ENCODE measurements at places on chromosomes 5 and 9. TPM values are rescaled to one million over a fixed set of nuclear protein-coding genes. Genes with fewer than 3 reads are reported as not detected.

GRCh38 chr5:42950456-42951292 is 89.4 kb downstream of the ANXA2R start:
- H3K4me3 ChIP-seq = peak overlapping the region; percentile 67
- peak overlapping the region; percentile 79 for H3K27ac ChIP-seq
- DNase-seq = peak; percentile 76
- H3K27me3 ChIP-seq = peaks cover 72% of the 10 kb centered on the region
- peaks cover 7% of the 10 kb centered on the region for H3K4me1 ChIP-seq

- peaks cover 5% of the 10 kb centered on the region for H3K27me3 ChIP-seq
- H3K4me3 ChIP-seq = no peak overlapping the region
- H3K27ac ChIP-seq = no peak overlapping the region
- peak; percentile 65 for DNase-seq
- H3K36me3 ChIP-seq = no peaks in the 10 kb centered on the region
Measured at GRCh38 chr5:163564321-163564938, 59.0 kb downstream of the MAT2B start.

- H3K27me3 ChIP-seq = no peaks in the 10 kb centered on the region
- H3K4me1 ChIP-seq = no peaks in the 10 kb centered on the region
- no peak for DNase-seq
Measured at GRCh38 chr9:18250053-18250452, 223.9 kb upstream of the ADAMTSL1 start.

DNA sequence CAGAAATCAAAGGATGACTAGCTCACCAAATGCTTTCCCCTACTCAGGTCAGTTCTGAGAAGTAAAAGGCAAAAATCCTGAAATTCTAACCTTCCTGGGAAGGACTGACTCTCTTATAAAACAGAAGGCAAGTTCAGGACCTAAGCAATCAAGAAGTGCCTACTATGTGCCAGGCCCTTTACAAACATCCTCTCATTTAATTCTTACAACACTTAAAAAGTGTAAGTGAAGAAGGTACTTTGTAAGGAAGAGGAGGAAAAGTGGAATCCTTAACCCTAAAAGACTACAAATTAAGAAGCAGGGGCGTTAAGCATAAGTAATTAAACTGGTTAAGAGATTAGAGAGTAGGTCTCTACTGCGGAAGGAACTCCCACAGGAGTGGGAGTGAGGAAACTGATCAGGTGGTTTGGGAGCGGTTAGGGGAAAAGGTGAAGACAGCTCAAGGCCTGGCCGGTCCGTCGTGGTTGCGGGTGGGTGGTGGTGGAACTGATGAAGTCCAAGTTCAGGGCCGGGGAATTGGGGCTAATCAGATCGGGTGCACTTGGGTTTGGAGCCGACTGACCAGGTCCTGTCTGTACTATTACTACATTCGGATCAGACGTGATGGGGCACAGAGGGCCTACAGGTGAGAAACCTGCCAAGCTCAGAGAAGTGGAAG is 839 bp downstream of the MED27 start:
- H3K27me3 ChIP-seq = no peaks in the 10 kb centered on the region
- DNase-seq = no peak
- no peak overlapping the region for H3K27ac ChIP-seq
- peak overlapping the region; percentile 98 for H3K4me3 ChIP-seq
- peaks cover 12% of the 10 kb centered on the region for H3K36me3 ChIP-seq
- peaks cover 11% of the 10 kb centered on the region for H3K4me1 ChIP-seq

DNA sequence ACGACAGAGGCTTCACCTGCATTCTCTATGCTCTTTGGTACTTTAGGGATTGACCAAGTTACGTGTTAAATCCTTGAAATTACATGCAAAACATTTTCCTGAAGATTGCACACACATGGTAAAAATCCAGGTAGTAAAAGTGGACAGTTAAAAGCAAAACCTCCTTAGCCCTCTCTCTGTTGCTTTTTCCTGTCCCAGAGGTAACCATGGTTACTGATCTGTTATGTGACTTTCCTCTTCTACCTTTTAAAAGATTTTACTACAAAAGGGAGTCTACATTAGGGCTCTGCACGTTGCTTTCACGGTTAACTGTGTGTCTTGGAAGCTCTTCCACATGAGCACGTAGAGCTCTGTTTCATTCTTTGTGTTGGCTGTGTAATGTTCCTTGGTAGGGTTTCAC is 97.0 kb downstream of the PPARGC1B start:
- no peak for DNase-seq
- H3K27ac ChIP-seq = no peak overlapping the region
- no peaks in the 10 kb centered on the region for H3K27me3 ChIP-seq
- H3K36me3 ChIP-seq = no peaks in the 10 kb centered on the region

DNA sequence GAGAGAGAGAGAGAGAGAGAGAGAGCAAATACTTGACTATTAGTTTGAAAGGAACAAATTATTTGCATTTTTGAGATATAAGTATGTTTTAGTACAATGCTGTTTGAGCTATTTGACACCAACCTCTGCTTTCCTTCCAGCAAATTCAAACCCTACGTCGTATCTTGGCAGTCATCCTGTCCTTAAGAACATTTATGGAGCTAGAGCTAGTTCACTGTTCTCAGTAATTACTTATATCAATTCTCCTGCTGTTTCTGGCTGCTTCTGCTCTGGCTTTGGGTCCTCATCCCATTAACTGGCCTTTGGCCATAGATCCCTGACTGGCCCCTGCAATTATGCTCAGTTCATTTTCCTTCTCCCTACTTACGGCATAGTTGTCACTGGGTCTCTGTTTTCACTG is 19.9 kb upstream of the ERAP2 start:
- no peaks in the 10 kb centered on the region for H3K36me3 ChIP-seq
- no peak overlapping the region for H3K4me3 ChIP-seq
- H3K27ac ChIP-seq = no peak overlapping the region
- H3K27me3 ChIP-seq = no peaks in the 10 kb centered on the region

DNA sequence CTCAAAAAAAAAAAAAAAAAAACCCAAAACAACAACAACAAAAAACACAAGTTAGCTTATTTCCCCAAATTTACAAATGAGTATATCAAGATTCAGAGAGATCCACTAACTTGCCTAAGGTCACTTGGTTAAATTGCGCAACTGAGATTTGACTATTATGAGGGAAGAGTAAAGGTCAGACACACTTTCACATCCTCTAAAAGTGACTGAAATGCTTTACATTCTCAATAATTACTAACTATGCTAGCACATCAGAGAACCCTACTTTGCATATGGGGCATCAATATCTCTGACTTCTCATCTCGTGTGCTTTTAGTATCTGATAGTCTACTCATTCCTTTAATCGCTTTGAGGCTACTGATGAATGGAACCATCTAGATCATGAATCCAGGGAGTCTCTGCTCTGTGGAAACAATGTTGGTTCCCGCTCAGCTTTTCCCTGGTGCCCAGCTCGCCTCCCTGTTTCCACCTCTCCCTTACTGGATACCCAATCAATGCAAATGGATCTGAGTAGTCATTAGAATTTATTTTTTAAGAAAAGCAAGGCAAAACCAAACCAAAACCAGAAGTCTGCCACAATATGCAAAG is 182.1 kb upstream of the TRIM32 start:
- H3K27ac ChIP-seq = no peak overlapping the region
- H3K27me3 ChIP-seq = no peaks in the 10 kb centered on the region
- no peak for DNase-seq
- no peaks in the 10 kb centered on the region for H3K36me3 ChIP-seq
- H3K4me1 ChIP-seq = peaks cover 5% of the 10 kb centered on the region

GRCh38 chr9:131769361-131769760 is 29.5 kb upstream of the RAPGEF1 start:
- H3K4me3 ChIP-seq = no peak overlapping the region
- no peak for DNase-seq
- H3K36me3 ChIP-seq = no peaks in the 10 kb centered on the region
- no peaks in the 10 kb centered on the region for H3K4me1 ChIP-seq
- no peaks in the 10 kb centered on the region for H3K27me3 ChIP-seq

DNA sequence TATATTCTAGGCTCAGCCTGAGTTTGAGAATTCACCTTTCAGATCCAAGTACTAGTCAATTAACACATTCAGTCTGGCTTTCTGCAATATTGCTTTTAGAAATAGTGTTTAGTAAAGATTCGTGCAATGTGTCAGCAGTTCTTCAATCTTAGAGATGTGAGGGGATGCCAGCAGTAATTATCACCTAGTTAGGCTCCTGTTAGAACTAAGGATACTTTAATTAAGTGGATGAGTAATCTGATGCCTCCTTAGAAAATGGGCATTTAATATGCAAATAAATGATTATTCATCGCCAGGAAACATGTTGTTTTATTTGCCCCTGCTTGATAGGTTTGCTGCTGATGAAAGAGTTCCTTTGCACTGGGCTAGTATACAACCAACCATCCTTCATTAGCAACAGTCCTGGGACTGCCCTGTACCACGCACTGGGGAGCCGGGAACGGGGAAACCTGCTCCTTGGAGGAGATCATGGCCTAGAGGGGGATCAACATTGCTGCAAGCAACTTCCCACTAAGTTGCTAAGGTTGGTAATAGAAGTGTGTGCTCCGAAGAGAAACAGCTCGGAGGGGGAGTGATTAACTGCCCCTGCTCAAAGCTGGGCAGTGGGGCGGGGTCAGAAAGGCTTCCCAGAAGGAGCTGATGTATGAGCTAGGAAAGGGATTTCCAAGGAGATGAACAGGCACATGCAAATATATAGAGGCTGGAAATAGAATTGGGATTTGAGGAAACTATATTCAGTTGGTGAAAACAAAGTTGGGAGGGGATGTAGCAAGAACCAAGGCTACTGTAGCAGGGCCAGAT is 231.8 kb downstream of the DRD1 start:
- H3K36me3 ChIP-seq = no peaks in the 10 kb centered on the region
- no peaks in the 10 kb centered on the region for H3K27me3 ChIP-seq
- DNase-seq = no peak
- no peaks in the 10 kb centered on the region for H3K4me1 ChIP-seq

- H3K27me3 ChIP-seq = no peaks in the 10 kb centered on the region
- H3K4me1 ChIP-seq = no peaks in the 10 kb centered on the region
- H3K27ac ChIP-seq = no peak overlapping the region
Measured at GRCh38 chr5:88727705-88728313, 155.2 kb downstream of the MEF2C start.

GRCh38 chr9:19677924-19678323 is 110.9 kb downstream of the SLC24A2 start:
- H3K4me1 ChIP-seq = no peaks in the 10 kb centered on the region
- H3K27me3 ChIP-seq = no peaks in the 10 kb centered on the region
- no peaks in the 10 kb centered on the region for H3K36me3 ChIP-seq
- no peak for DNase-seq

- H3K27ac ChIP-seq = no peak overlapping the region
- H3K36me3 ChIP-seq = no peaks in the 10 kb centered on the region
- H3K4me3 ChIP-seq = no peak overlapping the region
- H3K27me3 ChIP-seq = no peaks in the 10 kb centered on the region
- H3K4me1 ChIP-seq = no peaks in the 10 kb centered on the region
- DNase-seq = no peak
Measured at GRCh38 chr5:143219696-143220095, 183.8 kb downstream of the NR3C1 start.

GRCh38 chr9:97779608-97780007 is 73.4 kb upstream of the FOXE1 start:
- H3K36me3 ChIP-seq = no peaks in the 10 kb centered on the region
- H3K4me3 ChIP-seq = no peak overlapping the region
- DNase-seq = no peak
- no peaks in the 10 kb centered on the region for H3K4me1 ChIP-seq
- H3K27ac ChIP-seq = no peak overlapping the region
- peaks cover 2% of the 10 kb centered on the region for H3K27me3 ChIP-seq

GRCh38 chr5:128641861-128642260 is 103.8 kb upstream of the FBN2 start:
- no peak overlapping the region for H3K4me3 ChIP-seq
- H3K36me3 ChIP-seq = no peaks in the 10 kb centered on the region
- H3K4me1 ChIP-seq = no peaks in the 10 kb centered on the region
- no peak for DNase-seq

GRCh38 chr9:72871685-72872084 is 81.2 kb downstream of the ALDH1A1 start:
- no peak overlapping the region for H3K27ac ChIP-seq
- no peak overlapping the region for H3K4me3 ChIP-seq
- peaks cover 6% of the 10 kb centered on the region for H3K4me1 ChIP-seq
- H3K27me3 ChIP-seq = no peaks in the 10 kb centered on the region
- DNase-seq = peak; percentile 19
- H3K36me3 ChIP-seq = no peaks in the 10 kb centered on the region

GRCh38 chr5:169583101-169583423 is 511 bp upstream of the SPDL1 start:
- DNase-seq = no peak
- no peaks in the 10 kb centered on the region for H3K36me3 ChIP-seq
- H3K4me1 ChIP-seq = no peaks in the 10 kb centered on the region
- no peaks in the 10 kb centered on the region for H3K27me3 ChIP-seq
- peak overlapping the region; percentile 80 for H3K4me3 ChIP-seq

DNA sequence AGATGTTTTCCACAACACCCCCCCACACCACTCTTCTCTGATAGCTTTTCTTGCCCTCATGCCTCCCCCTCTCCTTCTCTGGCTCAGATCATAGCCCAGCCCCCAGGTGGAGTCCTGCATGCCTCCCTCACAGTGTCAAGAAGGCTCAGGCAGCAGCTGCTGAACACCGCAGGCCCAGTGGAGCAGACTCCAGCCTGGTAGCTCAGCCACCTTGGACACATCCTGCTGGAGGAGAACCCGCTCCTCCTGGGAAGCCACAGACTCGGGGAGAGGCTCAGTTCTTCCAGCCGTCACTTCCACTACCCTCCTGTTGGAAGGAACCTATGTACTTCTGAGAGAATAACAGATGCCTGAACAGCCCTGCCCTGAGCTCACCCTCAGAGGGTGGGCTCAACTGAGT is 143.4 kb downstream of the SPOCK1 start:
- no peaks in the 10 kb centered on the region for H3K4me1 ChIP-seq
- no peak overlapping the region for H3K4me3 ChIP-seq
- H3K36me3 ChIP-seq = no peaks in the 10 kb centered on the region
- no peak overlapping the region for H3K27ac ChIP-seq
- H3K27me3 ChIP-seq = no peaks in the 10 kb centered on the region

GRCh38 chr5:172426086-172426485 is 28.2 kb downstream of the SH3PXD2B start:
- no peak for DNase-seq
- no peak overlapping the region for H3K27ac ChIP-seq
- no peaks in the 10 kb centered on the region for H3K36me3 ChIP-seq
- peaks cover 3% of the 10 kb centered on the region for H3K4me1 ChIP-seq

Gene ANKRD31
- 0.38 TPM for total RNA-seq

Gene CTSL
- total RNA-seq = 139 TPM

Gene SPIN1
- 88.7 TPM for total RNA-seq

Gene WASHC1
- 24.0 TPM for total RNA-seq

Gene C8G
- 1.9 TPM for total RNA-seq

Gene PLK2
- 53.1 TPM for total RNA-seq

Gene HAPLN1
- 0.19 TPM for total RNA-seq

Gene MAMDC2
- 7.1 TPM for total RNA-seq

Gene CDH6
- 196 TPM for total RNA-seq

Gene SPATA31A3
- not detected for total RNA-seq

Gene OR13C2
- not detected for total RNA-seq

Gene PHYHD1
- total RNA-seq = 59.0 TPM
